Thoracic aorta (tissue), 2 donors: ENCODE measurements at places on chromosomes 7 and 10. TPM values are rescaled to one million over a fixed set of nuclear protein-coding genes. Genes with fewer than 3 reads are reported as not detected.

The PVRIG gene
- total RNA-seq, result not detected

The AGBL3 gene
- total RNA-seq, result 0.54 TPM

The FRMPD2 gene
- not detected for total RNA-seq

The GJC3 gene
- 2.6 TPM for total RNA-seq

The CRYGN gene
- not detected for total RNA-seq

The NCF1 gene
- 3.3 TPM for total RNA-seq

The RBM20 gene
- total RNA-seq, result 13.9 TPM

The NPY gene
- total RNA-seq, result not detected

The GIMAP4 gene
- 29.3 TPM for total RNA-seq

- DNase-seq, result no peak
These were observed 180.9 kb downstream of the REEP3 start for GRCh38 chr10:63702092-63702491.

DNA sequence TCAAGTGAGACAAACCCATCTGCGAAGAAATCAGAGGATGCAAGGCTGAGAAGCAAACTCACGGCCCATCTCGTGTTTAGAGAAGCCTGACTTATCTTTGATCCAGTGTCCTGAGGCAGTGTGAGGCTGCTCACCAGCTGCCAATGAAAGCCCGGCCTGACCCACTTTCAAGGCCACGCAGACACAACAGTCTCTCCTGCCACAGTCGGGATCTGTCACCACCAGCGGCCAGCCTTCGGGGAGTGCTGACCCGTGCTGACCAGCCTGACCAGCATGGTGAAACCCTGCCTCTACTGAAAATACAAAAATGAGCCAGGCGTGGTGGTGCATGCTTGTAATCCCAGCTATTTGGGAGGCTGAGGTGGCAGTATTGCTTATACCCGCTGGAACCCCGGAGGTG is 7.4 kb upstream of the DNAJB6 start:
- DNase-seq, result no peak

DNA sequence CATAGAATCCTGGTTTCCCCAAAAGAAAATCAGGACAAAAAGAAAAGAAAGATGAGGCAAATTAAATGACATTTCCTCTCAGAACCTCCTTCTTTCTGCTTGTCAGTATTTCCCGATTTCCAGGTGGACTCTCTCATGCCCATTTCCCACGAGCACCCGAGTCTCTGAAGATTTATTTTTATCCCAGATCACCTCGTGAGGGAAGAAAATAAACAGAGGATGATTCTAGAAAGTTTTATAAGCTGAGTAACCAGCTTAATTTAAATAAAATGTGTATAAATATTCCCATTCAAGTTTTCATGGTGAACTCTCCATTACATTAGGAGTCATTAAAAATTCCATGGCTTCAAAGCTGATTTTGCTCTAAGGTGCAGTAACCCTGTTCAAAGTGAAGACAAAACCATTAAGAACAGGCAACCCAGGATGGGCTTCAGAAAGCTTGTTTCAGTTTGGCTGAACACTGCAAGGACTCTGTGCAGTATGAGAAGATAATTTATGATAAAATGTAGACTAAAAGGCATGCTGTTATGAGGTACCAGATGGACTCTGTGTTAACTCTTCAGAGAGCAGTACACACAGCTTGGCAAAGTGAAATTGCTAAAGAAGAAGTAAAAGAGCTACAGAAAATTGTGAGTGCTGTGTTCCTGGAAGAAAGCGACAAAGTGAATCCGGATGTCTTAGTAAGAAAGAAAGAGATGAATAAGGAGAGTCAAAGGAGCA is 521.3 kb upstream of the LRRN3 start:
- DNase-seq, result no peak

DNA sequence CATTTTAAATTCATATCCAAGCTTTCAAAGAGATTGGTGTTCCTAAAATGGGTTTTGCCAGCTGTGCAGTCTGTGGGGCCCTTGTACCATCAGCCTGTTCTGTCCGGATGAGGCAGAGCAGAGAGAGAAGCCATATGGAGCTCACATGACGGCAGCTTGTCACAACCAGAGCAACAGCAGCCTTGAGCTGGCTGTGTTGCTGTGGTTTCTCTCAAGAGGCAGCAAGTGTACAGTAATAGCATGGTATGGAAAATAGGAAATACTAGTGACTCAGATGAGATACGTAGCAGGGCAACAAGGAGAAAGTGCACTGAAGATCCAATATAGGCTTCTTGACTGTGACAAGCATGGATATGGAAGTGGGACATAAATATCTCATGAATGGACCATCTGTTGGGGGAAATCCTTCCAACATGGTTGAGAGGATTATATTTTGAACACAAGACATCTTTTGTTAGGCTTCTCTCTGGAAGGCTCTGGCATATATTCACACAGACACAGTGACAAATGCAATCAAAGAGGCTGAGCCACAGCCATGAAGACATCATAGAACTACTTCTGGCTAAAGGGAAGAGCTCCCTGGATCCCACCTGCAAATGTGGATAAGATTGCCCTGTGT is 251.0 kb upstream of the TAC1 start:
- DNase-seq, result no peak

DNA sequence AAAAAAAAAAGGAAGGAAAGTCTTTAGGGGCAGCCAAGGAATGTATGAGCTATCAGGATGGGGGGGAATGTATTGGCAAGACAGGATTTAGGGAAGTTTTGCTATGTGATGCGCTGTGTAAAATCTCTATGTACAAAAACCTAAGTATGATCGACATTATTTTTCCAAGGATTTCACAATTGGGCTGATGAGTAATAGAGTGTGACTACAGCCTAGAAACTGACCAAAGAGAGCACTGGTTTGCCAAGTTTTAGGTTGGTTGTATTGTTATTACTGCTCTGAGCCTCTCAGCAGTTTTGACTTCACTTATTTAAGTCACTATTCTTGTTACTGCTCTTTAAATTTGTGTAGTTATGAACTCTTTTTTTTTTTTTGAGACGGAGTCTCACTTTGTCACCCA is 107.3 kb downstream of the NRCAM start:
- DNase-seq, result no peak

GRCh38 chr10:96700374-96701099 is 19.8 kb downstream of the PIK3AP1 start:
- no peak for DNase-seq

GRCh38 chr10:101103430-101103829 is 27.7 kb upstream of the TLX1 start:
- DNase-seq, result no peak

GRCh38 chr7:153188630-153189029 is 429.1 kb downstream of the ACTR3B start:
- DNase-seq, result no peak

DNA sequence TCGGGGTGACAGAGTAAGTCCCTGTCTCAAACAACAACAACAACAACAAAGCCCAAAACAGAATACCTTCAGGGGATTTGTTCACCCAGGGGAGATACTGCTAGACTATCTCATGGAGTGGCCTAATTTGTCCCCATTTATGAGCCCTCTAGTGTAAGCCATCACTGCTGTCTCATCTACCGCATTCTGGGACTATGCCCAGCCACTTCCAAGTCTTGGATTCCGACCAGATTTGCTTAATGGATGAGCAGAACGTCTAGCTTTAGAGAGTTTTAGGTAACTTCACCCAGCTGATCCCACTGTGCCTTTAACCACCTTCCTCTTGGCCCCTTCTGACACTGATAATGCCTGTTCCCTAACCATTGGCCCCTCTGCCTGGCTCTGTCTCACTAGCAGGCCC is 47.1 kb downstream of the PAPSS2 start:
- DNase-seq, result no peak

GRCh38 chr7:30472784-30473775 is 5.5 kb downstream of the NOD1 start:
- no peak for DNase-seq

- DNase-seq, result no peak
These were observed 179.5 kb downstream of the DNAJB6 start for GRCh38 chr7:157516311-157516710.

DNA sequence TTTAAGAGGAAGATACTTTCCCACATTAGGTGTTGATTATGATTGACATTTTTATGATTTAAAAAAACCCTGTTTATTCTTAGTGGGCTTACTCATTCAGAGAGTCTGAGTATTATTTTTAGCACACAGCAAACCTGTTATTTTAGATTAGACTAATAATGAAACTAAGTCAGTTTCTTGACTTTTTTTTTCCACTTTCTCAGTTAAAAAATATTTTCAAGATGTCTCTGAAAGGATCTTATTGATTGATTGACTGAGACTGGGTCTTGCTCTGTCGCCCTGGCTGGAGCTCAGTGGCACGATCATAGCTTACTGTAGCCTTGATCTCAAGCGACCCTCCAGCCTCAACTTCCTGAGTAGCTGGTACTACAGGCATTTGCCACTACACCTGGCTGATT is 20.4 kb upstream of the INPP5F start:
- no peak for DNase-seq
